Heart right ventricle (tissue), 16 donors: ENCODE measurements at places on chromosomes 16 and 17. TPM values are rescaled to one million over a fixed set of nuclear protein-coding genes. Genes with fewer than 3 reads are reported as not detected.

Gene FAM171A2
- polyA plus RNA-seq = 0.57 TPM

Gene DGKE
- polyA plus RNA-seq = 3.1 TPM

Gene CLEC19A
- not detected for polyA plus RNA-seq

Gene PYDC1
- polyA plus RNA-seq = not detected

Gene OR3A2
- polyA plus RNA-seq = not detected

Gene NOTUM
- 0.74 TPM for polyA plus RNA-seq

Gene TMEM92
- not detected for polyA plus RNA-seq

Gene HOXB8
- not detected for polyA plus RNA-seq

Gene ABCA5
- polyA plus RNA-seq = 46.7 TPM

Gene MARVELD3
- not detected for polyA plus RNA-seq

Gene CBFB
- 22.9 TPM for polyA plus RNA-seq
